NCI-H526 treated with DMSO at 0.1 percent for 48 hours (cell line): ENCODE measurements at places on chromosomes 5 and 9.

GRCh38 chr5:115501464-115502210, 42.9 kb downstream of the FEM1C start:
- DNase-seq = no peak

DNA sequence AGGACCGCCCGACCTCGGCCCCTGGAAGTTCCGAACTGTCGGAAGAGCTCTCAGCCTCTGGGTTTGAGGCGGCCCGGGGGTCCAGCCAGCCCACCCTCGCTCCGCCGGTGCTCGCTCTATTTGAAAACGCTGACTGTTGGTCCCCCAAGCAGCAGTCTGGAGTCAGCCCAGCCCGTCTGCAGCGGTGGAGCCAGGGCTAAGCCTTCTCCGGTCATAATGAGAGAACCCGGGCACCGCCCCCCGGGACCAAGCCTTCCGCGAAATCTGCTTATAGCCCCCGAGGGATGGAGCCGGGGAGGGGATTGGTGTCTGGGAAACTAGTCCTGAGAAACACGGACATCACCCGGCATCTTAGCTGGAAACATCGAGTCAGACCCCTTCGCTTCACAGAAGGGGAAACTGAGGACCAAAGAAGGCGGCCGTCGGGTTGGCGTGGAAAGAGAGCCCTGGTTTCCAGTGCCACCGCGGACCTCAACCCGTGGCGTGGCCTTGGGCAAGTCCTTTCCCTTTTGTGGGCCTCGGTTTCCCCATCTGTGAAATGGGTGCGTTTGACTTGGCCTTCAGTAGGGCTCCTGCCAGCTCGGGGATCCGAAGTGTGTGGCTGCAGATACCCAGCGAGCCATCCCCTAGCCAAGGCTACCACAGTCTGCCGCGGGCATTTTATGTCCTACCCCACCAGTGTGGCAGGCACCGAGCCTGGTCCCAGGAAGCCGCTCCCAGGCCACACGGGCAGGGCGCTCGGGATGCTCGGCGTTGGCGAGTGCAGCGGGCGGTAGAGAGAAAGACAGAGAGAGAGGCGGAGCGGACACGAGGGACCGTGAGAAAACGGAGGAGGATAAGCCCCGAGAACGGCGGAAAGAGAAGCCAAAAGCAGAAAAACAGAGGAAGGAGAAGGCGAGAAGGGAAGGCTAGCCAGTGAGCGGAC, 857 bp downstream of the ADAM19 start:
- DNase-seq = no peak

DNA sequence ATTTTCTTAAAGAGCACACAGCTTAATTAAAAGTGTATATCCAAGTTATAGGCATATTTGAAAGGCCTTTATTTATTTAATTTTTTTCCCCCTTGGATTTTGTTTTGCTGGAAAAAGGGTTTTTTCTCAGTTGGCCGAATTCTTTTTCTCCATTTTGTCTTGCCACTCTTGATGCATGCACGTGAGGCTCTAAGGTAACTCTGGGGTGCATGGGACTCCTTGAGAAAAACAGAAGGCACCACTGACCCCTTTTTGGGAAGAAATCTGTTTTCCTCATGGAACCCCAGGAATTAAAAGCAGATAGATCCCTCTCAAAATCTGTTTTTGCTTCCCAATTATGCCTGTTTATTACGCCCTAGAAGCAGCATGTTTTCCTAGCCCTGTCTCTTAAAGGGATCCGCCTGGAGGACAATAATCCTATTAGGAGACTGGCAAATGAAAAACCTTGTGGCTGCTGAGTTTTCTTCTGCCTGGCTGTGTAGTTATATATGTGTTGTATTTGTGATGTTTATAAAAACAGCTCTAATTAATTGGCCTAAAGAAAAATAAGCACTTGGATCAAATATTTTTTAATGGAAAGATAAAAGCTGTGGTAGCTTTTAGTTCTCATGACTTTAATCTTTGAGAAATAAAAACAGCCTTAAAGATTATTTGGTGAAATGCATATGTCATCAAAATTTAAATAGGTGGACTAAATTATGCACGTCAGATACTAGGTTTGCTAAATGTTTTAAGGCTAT, 435.1 kb upstream of the CDH9 start:
- no peak for DNase-seq

- peak; percentile 74 for DNase-seq
These were observed 20.6 kb downstream of the TPPP start for GRCh38 chr5:672329-673160.

DNA sequence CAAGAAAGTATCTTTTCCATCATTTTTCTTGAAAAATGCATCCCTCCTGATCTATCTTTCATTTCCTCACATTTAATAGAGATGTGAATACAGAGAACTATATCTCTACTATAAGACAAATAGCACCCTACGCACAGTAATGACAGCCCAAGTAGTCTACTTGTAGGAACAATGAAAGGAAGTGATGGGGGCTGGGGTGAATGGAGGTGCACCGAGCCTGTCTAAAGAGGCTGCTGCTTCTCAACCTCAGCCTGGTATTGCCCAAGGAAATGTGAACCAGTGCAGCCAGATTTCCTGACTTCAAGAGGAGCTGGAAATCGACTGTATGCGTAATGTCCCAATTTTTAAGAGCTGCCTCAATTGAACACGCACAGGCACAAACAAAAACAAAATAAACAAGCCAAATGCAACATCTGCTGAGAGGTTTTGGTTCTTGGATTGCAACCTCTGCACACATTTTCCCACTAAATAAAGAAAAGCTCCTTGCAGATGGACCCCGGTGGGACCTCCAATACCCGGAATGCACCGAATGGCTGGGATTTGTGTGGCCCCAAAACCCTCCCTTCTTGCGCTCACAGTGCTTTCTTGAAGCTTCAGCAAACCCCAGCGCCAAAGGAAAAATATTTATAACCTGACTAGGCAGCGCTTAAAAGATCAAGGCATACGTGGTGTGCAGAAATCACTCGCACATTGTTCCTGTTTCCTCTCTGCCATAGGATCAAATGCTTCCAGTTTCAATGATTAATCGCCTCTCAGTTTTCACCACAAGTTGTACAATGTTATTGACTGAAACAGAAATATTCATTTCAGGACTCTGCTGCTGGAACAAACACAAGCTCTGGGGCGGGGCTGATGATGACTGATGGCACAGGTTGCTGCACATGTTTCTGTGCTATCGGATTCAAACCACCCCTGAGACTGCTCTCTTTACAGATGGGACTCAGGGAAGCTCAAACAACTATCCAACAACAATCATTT, 68.3 kb downstream of the KCNIP1 start:
- DNase-seq = no peak

- no peak for DNase-seq
These were observed 894 bp downstream of the LRRTM2 start for GRCh38 chr5:138874241-138874640.

GRCh38 chr5:61344187-61344944, 12.3 kb downstream of the ZSWIM6 start:
- no peak for DNase-seq

GRCh38 chr5:138755084-138755748, 2.0 kb downstream of the CTNNA1 start:
- DNase-seq = no peak

DNA sequence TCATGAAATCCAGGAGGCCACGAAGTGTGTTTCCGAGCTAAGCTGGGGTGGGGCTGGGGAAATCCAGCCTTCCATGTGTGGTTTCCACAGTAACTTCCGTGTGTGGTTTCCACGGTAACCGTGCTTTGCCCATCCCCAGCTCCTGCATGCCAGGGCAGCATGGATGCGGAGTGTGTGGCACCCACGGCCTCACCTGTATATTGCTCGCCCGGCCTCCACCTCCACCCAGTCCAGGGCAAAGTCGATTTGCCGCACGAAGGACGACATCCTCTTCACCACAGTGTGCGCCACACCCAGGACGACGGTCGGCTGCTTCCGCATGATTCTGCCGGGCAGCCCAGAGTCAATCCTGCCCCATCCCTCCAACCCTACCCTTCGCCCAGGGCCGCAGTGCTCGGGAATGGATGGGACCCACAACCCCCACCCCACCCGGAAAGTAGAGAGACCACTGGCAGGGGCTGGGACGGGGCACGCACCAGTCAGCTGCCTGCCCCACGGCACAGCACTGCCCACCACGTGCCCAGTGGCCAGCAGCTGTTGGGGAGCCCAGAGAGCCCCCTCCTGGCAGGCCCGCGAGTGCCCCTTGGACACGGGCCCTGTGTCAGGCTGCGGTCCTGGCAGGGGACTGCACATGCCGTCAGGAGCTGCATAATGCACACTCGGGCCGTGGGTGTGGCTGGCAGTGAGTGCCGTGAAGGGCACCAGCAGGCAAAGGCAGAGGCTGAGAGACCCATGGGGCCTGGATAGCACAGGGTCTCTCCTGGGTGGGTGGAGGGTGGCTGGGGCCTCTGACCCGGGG, 39.0 kb upstream of the NSMF start:
- no peak for DNase-seq

- DNase-seq = no peak
These were observed 7.2 kb downstream of the SPATA31E1 start for GRCh38 chr9:87889882-87890252.

GRCh38 chr5:97918620-97919019, 735.6 kb upstream of the RIOK2 start:
- DNase-seq = no peak

DNA sequence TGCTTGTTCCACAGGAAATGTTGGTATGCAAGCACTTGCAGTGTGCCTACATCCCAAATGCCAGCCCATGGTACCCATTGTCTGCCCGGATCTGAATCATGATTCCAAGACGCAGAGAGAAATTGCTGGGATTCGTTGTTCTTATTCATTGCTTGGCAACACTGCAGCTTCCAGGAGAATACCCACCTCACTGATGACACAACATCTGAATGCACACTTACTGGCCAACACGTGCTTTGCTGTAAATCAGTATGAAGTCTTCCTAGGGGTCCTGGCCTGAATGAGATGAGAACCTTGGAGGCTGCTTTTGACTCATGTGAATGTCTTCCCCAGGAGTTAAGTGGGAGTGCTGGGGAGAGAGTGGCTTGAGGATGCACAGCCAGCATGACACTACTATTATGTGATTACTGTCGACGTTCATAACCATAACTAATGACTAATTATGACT, 11.6 kb downstream of the SRD5A1 start:
- no peak for DNase-seq

GRCh38 chr9:38382141-38382540, 10.4 kb upstream of the ALDH1B1 start:
- DNase-seq = no peak

DNA sequence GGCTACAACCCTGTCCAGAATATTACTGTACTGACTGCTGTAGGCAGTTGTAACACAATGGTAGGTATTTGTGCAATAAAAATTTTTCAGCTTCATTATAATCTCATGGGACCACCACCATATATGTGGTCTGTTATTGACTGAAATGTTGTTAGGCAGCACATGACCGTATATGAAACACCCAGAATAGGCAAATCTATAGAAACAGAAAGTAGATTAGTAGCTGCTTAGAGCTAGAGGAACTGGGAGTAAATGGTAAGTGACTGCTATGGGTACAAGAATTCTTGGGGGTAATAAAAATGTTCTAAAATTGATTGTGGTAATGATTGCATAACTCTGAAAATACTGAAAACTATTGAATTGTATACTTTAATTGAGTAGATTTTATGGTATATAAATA, 185.7 kb downstream of the ESM1 start:
- no peak for DNase-seq

- DNase-seq = no peak
These were observed 327.4 kb downstream of the SH3GL2 start for GRCh38 chr9:17906176-17906840.

- DNase-seq = no peak
These were observed 271.0 kb downstream of the TMEM161B start for GRCh38 chr5:87997662-87998061.

GRCh38 chr5:163838738-163839137, 333.3 kb downstream of the MAT2B start:
- DNase-seq = no peak

- DNase-seq = no peak
These were observed 54.5 kb downstream of the AK8 start for GRCh38 chr9:132823370-132824145.

GRCh38 chr5:74541381-74541781, 99.1 kb downstream of the ENC1 start:
- peak; percentile 25 for DNase-seq

DNA sequence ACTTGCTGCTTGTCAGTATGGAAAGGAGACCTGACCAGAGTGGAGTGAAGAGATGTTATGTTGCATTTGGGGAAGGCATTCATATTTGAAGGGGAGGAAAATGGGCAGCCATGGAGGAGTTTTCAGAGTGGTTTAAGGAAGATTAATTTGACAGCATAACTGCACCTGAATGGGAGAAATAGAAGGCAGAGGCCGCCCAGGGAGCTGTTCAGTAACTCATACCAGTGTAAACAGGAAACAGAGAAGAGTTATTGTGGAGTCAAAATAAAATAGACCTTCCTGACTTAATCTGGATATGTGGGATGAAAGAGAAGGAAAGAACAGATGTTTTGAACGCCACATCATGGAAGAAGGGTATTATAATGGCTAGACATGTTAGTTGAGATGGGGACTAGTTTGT, 13.4 kb downstream of the SLC44A1 start:
- DNase-seq = no peak

DNA sequence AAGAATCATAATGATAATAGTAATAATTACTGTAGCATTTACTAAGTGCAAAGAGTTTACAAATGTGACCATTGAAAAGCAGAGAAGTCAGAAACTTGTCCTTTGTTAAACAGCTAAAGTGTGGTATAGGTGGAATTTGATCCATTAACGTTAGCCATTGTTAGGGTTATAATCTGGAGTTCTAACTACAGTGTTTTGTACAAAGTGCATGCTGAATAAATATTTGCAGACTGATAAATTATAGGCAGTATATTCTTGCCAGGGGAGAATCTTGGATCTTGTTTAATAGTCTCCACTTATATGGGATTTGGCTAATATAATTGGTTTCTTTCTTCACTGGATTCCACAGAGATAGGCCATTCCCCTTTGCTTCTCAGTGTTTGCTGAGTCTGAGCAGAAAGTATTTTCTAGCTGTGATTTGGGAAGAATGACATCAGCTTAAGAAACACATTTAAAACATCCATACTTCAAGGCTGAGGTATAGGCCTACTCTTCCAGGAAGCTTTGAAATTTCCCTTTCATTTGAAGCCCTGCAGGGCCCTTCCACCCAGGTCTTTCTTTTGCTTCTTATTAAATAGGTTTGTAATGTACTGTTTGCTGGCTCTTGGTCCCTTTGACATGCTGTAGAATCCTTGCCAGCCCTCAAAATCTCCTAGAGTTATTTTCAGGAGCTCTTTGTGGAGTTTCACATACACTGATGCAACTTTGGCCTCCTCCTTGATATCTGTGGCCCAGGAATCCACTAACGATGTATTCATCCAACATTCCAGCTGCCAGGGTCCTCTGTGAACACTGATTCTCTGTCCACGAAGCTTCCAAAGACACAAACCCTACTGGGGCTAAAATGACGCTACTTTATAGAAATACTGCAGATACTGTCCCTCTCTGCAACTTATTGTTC, 51.4 kb downstream of the ATP10B start:
- no peak for DNase-seq

DNA sequence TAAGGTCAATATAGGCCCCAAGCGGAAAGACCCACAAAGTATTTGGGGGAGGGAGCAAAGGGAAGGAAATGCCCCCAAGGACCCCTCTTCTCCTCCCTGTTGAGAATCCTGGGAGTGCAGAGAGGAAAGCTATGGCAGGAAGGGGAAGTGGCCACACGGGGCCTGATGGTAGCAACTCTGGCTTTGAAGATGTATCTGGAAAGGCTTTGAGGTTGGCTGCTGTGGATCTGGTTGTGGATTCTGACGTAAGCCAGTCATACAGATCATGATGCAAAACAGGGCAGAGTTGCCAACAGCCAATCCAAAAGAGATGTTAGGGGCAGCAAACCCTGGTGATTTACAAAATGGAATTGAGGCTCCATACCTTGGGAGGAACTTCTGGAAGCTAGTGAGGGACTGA, 108.8 kb downstream of the PRKACG start:
- no peak for DNase-seq

- no peak for DNase-seq
These were observed 3.4 kb upstream of the PDGFRB start for GRCh38 chr5:150159031-150159430.
